LNCaP clone FGC (cell line): ENCODE measurements at places on chromosomes 16 and 17.

DNA sequence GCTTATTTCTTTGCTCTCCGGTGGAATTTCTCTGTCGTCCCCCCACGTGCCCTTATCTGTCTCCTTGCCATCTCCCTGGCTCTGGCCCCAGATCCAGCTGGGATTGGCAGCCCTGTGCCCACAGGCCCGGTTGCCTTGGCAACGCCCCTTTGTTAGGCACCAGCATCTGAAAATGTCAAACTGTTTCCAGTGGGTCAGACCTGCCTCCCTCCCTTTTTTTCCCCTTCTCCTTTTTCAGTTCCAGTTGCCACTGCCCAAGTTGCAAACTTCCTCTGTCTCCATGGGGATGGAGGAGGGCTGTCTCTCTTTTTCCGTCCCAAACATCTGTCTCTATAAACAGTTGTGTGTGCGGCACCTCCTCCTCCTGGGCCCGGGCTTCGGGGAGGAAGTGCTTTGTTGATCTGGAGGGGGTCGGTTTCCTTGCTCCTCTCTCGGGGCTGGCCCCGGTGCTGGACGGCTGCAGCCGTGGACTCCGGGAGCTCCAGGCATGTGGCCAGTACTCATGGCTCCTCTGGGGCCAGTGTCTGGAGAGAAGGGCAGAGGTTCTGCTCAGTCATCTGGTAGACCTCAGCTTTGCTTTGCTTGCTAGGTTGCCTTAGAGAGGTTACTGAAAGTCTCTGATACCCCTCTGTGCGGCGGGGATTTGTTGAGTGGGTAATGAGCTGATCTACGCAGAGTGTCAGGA lies 35.3 kb downstream of the SOCS3 start:
- no peak for DNase-seq

DNA sequence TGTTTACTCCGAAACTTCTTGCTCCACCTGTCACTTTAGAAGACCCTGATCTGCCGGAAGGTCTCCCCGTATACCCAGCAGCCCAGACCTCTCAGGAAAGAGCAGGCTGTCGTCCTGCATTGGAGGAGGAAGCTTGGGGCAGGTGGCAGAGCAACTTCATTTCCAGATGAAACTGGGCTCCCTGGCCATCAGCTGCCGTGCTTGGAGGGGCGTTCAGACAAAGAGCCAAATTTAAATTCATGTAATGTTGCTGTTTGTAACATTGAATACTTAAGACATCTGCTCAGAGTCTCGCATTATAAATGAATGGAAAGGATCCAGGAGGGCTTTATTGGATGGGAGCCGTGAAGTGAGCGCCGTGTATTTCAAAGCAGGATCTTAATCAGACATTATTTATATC lies 628.5 kb downstream of the MAF start:
- DNase-seq: no peak

GRCh38 chr16:85617948-85618347 lies 4.8 kb downstream of the GSE1 start:
- no peak for DNase-seq

- DNase-seq: no peak
Measured at GRCh38 chr17:13619462-13619861, 17.7 kb upstream of the HS3ST3A1 start.

- DNase-seq: no peak
Measured at GRCh38 chr16:9112844-9113186, 21.4 kb downstream of the HAPSTR1 start.

DNA sequence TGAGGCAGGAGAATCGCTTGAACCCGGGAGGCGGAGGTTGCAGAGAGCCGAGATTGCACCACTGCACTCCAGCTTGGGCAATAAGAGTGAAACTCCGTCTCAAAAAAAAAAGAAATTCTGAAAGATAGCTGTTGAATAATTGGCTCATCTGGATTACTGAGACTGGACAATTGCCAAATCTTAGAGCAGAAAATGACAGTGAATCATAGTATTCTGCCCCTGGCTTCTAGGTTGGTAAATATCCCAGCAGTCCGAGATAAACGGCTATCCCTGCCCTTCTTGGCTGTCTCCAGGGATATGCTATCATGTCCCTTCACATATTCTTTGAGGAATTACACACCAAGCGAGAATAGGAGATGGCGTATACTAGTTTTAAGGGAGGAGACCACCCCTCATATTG lies 35.5 kb upstream of the METTL16 start:
- DNase-seq: no peak
